ENCODE measurements at places on chromosomes 2 and 18. TPM values are rescaled to one million over a fixed set of nuclear protein-coding genes. Genes with fewer than 3 reads are reported as not detected.

DNA sequence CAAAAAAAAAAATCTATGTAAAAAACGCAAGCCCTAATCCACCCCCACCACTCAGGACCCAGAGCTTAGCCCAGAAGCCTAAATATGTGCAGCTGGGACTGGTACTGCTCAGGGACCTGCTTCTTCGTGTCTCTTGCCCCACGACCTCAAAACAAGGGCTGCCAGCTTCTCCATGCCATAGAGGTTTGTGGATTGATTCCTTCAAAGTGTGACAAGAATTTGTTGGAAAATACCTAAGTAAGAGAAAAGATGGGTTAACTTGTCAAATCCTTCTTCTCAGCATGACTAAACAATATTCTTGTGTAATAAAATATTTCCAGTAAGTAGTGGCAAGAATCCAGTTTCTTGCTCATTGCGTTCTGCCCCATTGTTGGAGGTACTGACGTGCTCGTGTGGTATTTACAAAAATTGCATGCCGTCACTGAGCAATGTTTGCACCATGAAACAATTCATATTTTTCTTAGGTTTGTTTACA is 825 bp upstream of the SCYGR1 start:
- DNase-seq: no peak

DNA sequence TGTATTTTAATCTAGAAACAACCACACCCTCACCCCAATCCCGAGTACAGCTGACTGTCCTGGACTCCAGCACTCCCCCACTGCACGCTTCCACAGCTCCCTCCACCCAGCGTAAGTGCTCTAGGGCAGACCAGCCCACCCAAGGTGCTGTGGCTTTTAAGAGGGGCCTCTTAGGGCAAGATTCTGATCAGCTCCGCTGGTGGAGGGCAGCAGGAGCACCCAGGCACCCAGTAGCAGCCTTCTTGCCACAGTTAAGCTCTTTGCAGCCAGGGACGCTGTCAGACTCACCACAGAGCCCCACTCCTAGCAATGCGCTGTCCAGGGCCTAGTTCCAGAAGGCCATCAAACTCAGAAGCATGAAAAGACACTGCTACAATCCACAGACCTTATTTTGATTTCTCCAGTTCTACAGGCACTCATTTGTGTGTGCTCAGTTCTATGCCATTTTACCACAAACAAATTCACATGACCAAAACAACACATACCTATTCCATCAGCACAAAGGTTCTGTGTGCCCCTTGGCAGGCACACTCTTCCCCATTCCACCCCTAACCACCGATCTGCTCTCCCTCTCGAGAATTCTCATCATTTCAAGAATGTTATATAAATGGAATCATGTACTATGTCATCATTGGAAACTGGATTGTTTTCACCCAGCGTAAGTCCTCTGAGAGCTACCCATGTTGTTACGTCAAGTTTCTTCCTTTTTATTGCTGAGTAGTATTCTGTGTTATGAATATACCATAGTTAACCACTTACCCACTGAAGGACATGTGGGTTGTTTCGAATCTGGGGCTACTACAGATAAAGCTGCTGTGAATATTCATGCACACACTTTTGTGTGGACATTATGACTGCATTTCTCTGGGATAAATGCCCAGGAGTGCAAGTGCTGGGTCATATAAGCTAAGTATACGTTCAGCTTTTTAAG is 40.4 kb downstream of the PTPN2 start:
- no peak for DNase-seq

DNA sequence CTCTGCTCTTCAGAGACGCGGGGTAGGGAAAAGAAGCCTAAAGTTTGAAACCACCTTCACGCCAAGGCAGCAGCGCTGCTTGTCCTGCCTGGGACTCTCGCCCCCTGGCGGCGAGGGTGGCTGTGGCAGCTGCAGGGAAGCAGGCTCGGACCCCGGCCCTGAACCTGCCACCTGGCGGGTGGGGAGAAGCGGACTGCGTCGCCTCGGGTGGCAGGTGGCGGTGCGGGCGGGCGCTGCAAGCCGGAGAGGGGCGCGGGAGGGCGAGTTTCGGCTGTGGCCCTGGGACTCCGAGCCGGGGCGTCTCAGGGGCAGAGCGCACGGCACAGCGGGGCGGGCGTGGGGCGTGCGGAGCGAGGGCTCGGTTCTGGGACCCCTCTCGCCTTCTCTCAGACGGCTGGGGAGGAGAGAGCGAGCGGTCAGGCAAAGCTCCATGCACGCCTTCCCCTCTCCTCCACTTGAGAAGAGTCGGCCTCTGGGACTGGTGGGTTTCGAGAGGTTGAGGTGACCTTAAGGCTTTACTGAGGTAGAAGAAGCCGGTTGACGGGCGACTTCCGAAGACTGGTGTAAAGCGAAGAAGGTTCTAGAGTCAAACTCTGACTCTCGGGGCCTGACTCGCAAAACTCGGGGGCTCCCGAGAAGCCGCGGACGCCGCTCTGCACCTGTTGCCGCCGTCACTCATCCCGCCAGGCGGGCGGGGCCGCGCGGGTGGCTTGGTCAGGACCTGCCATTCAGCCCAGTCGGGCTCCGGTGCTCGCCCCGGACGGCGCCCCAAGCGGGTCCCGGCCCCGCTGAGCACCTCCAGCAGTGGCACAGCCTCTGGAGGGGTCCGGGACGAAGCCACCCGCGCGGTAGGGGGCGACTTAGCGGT is 1.1 kb upstream of the BOLL start:
- peak; percentile 26 for DNase-seq

- DNase-seq: no peak
These were observed 1.4 kb downstream of the GCFC2 start for GRCh38 chr2:75709297-75709696.

DNA sequence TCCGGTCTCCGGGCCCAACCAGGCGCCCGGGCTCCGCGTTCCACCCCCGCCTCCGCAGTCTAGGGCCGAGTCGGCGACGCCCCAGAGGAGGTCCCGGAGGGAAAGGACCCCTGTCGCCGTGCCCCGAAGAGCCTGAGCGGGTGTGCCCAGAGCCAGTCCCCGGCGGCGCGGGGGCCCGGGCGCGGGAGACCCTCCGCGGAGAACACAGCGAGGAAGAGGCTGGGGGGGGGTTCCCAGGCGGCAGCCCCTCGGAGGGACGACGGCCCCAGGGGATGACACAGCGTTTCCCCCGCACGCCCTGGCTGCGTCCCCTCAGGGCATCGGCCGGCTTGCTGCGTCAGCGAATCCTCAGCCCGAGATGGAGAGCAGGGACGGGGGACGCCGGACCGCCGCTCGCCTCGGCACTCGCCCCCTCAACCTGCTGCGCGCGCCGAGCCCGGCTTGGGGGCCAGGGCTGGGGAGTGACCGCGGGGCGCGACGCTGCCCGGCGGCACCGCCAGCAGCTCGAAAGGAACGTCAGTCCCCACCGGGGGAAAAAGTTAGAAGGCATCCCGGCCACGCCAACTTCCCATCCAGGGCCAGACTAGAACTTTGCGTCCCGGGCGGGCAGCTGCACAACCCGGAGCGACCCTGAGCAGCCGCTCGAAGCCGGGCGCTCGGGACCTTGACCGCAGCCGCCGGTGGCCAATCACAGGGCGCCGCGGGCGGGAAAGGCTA is 711 bp downstream of the SFXN5 start:
- DNase-seq: no peak

- DNase-seq: no peak
These were observed 315.5 kb downstream of the RPRM start for GRCh38 chr2:153163055-153163454.

DNA sequence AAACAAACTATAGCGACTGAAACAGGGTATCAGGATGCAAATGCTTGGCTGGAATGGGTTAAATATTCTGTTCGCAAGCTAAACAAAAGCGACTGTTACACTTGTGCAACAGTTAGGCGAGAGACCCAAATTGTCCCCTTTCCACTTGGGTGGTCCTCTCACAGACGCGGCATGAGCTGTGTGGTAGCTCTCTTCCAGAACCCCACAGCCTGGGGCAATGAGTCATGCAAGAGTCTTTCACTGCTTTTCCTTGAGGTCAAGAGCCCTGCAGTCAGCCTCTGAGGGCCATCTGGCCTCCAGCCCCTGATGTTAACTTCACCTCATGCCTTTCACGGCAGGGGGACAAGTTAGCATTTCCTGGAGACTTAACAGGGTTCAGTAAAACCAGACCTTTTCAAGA is 25.7 kb downstream of the SULT1C4 start:
- no peak for DNase-seq

DNA sequence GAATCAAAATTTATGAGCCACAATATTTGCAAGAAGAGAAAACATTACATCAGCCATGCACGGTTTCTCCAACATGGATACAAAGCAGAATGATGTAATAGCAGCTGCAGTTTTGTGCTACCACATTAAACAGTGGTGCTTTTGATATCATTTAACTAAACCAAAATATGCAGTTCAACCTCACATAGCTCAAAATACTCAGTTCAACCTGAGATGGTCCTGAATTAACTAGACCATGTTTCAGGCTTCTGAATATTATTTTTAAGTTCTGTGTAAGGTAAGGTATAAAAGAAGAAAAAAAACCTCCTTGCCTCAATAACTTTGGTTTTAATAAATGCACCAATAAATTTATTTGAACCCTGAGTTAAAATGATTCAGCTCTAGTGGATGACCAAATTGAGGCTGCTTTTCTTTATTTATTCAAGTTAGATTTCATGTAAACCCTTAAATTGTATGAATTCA is 18.8 kb upstream of the TSPYL6 start:
- DNase-seq: no peak

- no peak for DNase-seq
These were observed 240.7 kb upstream of the FAM98A start for GRCh38 chr2:33839791-33840190.

GRCh38 chr2:135913727-135914365 is 37.6 kb upstream of the MCM6 start:
- no peak for DNase-seq

DNA sequence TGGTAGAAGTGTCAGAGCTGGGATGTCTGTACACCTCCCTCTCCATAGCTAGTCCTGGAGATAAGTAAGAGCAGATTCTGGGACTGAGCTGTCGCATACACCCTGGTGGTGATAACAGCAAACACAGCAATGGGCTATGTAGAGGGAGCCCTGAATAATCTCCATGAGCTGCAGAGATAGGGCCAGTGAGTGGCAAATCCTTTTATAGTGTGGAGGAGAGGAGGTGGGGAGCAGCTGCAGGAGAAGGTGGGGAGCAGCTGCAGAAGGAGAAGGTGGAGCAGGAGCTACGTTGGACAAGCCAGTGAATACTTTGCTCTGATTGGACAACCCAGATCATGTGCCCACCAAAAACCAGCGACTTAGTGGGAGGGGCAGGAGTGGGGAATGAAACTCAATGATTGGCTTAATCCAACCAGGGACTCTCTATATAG is 85.5 kb downstream of the TMEM247 start:
- no peak for DNase-seq

DNA sequence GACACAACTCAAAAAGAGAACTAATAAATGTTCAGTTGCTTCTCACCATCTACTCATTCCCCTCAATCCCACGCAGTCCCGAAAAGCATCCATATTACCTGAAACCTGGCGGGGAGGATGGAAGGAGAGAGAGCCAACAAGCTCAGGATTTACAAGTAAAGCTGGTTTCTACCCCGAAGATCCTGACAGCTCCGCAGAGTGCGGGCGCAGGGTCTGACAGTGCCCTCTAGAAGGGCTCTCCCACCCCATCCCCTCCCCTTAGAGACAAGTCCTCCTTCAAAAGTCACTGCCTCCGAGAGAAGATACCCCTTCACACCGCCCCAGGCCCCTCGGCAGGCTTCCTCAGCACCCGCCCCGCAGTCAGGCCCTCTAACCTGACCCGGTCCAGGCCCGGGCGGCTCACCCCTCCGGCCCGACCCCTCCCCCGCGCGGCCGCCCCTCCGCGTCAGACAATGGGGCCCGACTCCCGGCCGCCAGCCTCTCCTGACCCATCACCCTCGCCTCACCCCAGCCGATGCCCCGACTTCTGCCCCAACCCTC is 550 bp downstream of the RAB1A start:
- DNase-seq: peak; percentile 22

DNA sequence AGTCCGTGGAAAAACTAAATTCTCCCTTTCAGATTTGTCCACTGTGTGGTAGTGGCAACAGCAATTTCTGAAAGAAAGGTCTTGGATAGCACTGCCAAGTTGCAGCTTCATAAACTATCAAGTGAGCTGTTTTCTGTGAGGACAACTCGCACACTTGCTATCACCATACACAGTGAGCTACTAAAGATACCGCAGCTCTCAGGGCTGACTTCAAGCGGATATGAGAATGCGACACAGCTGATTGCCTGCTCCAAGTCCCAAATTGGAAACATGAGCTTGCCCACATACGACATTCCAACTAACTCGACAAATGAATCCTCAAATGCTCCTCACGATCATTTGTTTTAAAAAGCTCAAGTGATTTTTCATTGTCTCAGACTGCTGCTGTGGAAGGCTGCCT is 46.2 kb downstream of the E2F6 start:
- DNase-seq: no peak

- DNase-seq: no peak
These were observed 98.8 kb upstream of the EML6 start for GRCh38 chr2:54624591-54625071.

DNA sequence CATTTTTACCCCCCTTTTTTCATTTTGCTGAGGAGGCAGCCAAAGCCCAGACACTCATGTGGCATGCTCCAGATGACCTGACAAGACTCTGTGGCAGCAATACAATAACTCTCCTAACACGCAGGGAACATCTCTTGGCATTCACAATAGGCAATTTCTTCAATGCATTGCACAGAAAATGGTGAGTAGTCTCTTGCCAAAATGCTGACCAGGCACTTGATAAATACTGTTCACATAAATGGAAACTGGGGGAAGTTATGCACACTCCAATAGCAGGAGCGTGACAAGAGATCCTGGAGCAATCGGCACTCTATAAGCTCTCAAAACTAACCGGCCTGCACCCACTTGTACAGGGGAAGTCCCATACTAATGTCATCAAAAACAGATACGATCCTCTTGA is 66.3 kb downstream of the NBAS start:
- DNase-seq: no peak

- no peak for DNase-seq
These were observed 31.5 kb upstream of the ASNSD1 start for GRCh38 chr2:189629531-189630453.

- DNase-seq: no peak
These were observed 130.6 kb downstream of the RBMS1 start for GRCh38 chr2:160363055-160363454.

DNA sequence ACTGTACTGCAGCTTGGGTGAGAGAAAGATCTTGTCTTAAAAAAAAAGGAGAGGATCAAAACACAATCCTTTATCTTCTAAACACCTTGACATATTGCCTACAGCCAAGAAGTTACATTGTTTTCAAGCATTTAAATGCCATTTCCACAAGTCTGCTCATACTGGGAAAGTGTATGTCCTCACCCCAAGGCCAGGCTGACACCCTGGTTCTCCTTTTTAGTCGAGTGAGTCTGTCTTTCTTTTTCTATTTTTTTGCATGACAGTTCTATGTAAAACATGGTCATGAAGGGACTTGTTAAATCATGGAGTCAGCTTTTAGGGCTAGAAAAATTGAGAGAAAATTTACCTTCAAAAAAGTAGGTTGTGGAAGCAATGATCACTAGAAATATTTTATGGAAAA is 233.3 kb downstream of the FAM210A start:
- no peak for DNase-seq

- no peak for DNase-seq
These were observed 64.1 kb upstream of the ADAM23 start for GRCh38 chr2:206379266-206379665.

- no peak for DNase-seq
These were observed 114.1 kb downstream of the GFPT1 start for GRCh38 chr2:69272803-69273471.

FOXI3 gene
- total RNA-seq: 0.41 TPM

RAD51AP2 gene
- total RNA-seq: 0.82 TPM

ACADL gene
- total RNA-seq: 8.2 TPM

CYP1B1 gene
- 7.3 TPM for total RNA-seq

RPL37A gene
- 3,585 TPM for total RNA-seq

PSMA8 gene
- not detected for total RNA-seq

IL36G gene
- under 0.01 TPM for total RNA-seq

ITGA4 gene
- 6.9 TPM for total RNA-seq

CCDC148 gene
- total RNA-seq: 32.6 TPM

Data from frontal cortex (tissue), 4 donors.